Activated T-cell treated with anti-CD3 and anti-CD28 coated beads for 48 hours (primary cell): ENCODE measurements at places on chromosomes 6 and 20.

DNA sequence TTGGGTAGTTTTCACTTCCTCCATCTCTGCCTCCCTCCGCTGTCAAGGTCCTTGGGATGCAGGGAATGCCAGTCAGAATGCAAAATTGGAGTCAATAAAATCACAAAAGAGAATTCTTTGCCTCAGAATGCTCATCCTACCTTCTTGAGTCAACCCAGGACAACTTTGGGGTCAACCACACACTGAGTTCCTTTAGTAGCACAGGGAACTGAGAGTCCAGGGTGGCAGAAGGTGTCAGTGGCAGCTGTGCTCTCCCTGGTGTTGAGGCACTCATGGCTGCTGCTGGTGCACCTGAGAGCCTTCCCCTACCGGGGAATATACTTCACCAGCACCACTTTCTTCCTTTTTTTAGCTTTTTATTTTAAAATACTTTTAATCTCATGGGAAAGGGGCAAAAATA, 829 bp upstream of the NOTCH4 start:
- DNase-seq: no peak

DNA sequence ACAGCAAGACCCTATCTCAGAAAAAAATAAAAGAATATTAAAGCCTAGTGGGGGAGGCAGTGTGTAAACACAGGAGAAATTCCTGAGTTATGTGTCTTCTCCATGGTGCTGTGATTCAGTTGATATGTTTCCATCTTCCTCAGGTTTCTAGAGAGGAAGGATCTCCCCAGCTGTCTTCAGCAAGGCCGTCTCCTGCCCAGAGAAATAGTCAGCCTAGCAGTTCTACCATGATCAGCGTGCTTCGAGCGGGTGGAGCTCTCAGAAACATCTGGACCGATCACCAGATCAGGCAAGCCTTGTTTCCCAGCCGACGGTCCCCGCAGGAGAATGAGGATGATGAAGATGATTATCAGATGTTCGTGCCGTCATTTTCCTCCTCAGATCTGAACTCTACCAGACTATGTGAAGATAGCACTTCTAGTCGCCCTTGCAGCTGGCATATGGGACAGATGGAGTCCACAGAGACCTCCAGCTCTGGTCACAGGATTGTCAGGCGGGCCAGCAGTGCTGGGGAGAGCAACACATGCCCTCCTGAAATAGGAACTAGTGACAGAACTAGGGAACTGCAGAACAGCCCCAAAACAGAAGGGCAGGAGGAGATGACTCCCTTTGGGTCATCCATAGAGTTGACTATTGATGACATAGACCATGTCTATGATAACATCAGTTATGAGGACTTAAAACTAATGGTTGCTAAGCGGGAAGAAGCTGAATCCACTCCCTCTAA, 34.9 kb upstream of the MTHFD1L start:
- DNase-seq: no peak

- DNase-seq: no peak
Measured at GRCh38 chr6:142313284-142313683, 11.5 kb downstream of the ADGRG6 start.

GRCh38 chr6:160979061-160979708, 12.4 kb upstream of the MAP3K4 start:
- DNase-seq: no peak

GRCh38 chr6:110140650-110141049, 38.8 kb downstream of the WASF1 start:
- DNase-seq: no peak

- DNase-seq: no peak
Measured at GRCh38 chr6:54491431-54491830, 183.2 kb downstream of the TINAG start.

- DNase-seq: no peak
Measured at GRCh38 chr6:6614096-6614982, 25.8 kb downstream of the LY86 start.

DNA sequence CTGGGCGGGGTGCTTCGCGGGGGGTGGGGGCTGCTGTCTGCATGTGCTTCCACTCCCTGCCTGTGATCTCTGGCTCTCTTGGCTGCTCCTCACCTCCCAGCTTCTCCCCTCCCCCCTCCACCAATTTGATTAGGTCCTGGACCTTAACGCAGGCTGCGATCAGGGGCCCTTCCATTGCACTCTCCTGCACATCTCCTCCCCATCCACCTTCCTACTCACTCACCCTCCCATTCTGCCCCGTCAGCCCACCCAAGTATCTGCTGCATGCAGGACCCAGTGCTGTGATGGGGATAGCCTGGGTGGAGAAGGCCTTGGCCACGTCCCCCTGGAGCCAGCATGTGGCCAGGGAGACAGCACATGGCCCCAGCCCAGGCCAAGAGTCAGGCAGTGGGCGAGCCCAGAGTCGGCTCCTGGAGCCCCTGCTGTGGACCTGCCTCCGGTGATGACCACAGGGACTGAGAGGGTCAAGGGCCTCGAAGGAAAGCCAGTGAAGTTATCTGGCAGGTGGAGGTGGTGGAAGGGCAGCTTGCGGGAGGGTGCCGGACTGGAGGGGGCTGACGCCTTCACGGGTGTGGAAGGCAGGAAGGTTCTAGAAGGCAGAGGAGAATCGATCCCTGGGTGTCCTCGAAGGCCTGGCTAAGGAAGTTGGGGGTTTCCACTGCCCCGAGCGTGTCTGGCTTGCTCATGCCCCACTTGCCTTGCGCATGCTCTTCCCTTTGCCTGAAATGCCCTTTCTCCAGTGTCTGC, 40.7 kb downstream of the SRC start:
- DNase-seq: no peak

DNA sequence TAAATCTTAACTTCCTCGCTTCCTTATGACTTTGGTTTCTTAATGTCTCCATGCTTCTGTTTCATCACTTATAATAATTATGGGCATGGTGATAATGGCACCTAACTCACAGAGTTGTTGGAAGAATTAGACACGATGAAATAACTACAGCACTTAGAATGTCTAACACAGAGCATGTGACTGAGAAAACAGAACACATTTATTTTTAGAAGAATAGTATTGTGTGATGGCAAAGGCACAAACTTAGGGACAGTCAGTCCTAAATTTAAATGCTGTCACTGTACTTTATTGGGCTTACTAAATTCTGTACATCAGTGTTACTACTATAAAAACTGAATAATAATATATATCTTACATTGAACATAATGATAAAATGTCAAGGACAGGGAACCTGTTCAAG, 391.1 kb upstream of the JAG1 start:
- no peak for DNase-seq

DNA sequence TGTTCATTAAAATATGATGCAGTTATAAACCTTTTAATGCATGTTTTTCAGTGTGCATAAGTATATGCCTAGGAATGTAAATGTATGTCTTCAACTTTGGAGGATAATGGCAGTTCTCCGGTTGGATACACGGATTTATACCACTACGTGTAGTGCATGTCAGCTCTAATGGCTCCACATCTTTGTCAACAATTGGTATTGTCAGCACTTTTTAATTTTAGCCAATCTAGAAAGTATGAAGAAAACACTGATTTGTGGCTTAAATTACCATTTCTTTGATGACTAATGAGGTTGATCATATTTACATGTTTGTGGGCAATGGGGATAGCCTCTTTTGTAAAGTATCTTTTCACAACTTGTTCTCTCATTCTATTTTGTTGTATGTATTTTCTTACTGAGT, 10.9 kb upstream of the RAB32 start:
- DNase-seq: no peak

DNA sequence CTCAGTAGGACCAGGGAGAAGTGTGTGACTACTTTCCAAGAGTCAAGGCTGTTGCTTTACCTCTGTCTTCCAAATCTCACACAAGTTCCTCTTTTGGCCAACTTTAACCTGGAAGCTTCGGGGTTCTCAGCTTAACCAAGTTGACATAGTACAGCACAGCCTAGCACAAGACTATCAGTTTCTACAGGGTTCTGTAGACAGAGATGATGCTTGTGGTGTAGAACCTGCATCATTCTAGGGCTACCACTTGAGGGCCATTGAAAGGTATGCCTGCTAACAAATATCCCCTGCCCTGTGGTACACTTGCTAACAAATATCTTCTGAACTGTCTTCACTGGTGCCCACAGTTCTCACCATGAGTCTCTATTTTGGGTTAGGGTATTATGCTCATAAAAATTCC, 62.0 kb upstream of the MAP3K7 start:
- DNase-seq: no peak

DNA sequence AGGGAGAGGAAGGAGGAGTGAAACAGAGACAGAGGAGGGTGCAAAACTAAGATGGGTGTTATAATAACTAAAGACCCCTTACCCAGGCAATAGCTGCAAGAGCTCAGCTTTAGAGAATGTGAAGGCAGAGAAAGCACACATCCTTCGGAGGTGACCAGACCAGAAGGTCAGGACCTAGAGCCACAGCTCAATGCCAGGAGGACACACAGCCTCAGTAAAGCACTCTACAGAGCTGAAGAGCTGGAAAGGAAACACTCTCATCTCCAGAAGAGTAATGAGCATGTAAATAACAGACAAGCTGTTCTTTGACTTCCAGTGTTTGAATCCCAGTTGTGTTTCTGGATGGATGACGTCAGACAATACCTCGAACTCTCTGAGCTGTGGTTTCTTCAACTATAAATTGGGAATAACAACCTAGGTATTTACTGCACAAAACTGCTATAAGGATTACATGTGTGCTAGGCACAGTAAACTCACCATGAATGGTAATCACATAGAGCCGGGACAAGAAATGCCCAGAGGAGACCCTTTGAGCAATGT, 63.2 kb downstream of the MAP3K5 start:
- no peak for DNase-seq

DNA sequence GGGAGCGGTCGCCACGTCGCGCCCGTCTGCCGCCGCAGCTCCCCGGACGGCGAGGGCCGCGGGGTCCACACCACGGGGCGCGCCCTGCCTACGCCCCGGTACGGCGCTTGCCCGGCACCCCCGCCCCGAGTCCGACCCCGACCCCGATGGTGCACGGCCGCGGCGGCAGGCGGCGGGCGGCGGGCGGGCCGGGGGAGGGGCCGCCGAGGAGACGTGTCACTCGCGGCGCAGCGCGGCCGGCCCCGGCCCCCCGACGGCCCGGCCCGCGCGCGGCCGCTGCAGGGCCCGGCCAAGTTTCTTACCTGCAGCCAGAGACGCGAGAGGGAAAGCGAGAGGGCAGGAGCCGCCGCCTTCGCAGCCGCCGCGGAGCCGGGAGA, 328 bp downstream of the RRBP1 start:
- no peak for DNase-seq

DNA sequence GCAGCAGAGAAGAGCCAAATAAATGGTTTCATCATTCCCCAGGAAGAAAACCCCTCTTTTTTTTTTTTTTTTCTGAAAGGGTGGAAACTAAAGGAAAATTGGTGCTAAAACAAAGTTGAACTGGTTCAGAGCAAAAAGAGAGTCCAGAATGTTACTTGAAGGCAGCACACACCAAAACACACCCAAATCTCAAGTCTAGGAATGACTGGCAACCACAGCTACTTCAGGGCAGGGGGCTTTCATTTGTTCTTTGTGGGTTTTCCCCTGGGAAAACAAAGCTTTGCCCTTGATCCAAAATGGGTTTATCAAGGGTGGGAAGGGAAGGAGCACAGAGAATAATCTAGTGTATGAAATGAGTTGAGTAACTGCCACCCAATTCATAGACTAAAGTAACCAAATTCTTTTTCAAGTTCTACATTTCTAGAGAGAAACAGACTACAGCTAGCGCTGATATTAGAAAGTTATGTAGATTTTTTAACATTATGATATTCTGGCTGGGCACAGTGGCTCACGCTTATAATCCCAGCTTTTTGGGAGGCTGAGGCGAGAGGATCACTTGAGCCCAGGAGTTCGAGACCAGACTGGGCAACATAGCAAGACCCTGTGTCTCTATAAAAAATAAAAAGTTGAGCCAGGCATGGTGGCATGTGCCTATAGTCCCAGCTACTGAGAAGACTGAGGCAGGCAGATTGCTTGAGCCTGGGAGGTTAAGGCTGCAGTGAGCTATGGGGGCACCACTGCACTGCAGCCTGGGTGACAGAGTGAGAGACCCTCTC, 119.8 kb downstream of the NFATC2 start:
- DNase-seq: no peak

- DNase-seq: no peak
Measured at GRCh38 chr6:36928547-36928918, 26.0 kb upstream of the PI16 start.

DNA sequence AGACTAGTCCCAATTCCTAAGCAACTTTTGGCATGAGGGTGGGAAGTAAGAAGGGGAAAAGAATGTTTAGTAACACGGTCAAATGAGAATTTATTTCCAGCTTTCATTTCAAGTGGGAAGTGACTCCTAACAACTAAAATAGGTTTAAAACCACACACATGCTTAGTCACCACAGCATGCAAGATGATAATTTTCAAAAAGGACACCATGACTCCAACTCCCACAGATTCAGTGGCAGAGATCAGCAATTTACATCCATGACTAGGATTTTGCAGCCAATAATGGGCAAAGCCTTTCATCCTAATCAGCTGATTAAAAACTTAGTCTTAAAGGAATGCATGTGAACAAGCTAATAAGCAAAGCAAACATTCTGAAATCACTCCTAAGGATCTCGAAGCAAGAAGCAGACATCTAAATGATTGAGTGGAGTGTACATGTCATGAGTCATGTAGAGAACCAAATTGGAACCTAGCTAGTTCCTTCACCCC, 48.1 kb upstream of the GCLC start:
- no peak for DNase-seq

DNA sequence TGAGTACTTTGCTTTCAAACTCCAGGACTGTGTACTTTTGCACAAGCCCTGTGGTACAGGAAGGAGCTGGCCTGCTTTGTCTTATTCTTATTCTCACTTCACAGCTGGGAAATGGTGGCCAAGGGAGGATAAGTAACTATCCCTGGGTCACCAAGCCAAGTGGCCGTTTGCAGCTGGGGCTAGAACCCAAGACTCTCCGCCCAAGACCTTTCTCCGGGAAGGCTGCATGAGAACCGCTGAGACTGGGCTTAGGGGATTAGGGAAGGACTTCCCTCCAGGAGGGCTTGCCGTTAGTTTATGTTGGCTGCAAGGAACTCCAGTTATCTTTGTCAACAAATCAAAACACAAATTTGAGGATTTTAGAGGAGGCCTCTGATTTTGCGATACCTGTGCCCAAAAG, 343.2 kb upstream of the RNF24 start:
- no peak for DNase-seq

DNA sequence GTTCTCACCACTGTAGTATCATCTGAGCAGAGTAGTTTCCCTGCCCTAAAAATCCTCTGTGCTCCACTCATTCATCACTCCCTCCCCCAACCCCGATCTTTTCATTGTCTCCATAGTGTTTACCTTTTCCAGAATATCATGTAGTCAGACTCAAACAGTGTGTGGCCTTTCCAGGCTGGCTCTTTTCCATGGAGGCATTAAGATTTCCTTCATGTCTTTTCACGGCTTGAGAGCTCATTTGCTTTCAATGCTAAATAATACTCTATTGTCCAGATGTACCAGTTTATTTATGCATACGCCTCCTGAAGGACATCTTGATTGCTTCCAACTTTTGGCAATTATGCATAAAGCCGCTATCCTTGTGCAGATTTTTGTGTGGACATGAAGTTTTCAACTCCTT, 235.8 kb downstream of the PHACTR1 start:
- DNase-seq: no peak
